ENCODE measurements at places on chromosomes 13 and 19.
A peak's percentile ranks its signal among the peaks of the same experiment; 100 is the strongest.

GRCh38 chr13:73231471-73231870, 172.7 kb downstream of the KLF5 start:
- DNase-seq: no peak

GRCh38 chr13:98783856-98784478, 31.5 kb upstream of the SLC15A1 start:
- no peak for DNase-seq

GRCh38 chr19:50517704-50518075, 4.0 kb upstream of the ASPDH start:
- DNase-seq: no peak

- no peak for DNase-seq
Observed at GRCh38 chr13:24148414-24149235, 11.9 kb upstream of the SPATA13 start.

GRCh38 chr19:6412447-6413091, 12.0 kb downstream of the KHSRP start:
- no peak for DNase-seq

GRCh38 chr13:21047591-21048282, 13.6 kb downstream of the LATS2 start:
- no peak for DNase-seq

GRCh38 chr13:100075700-100076587, 12.9 kb upstream of the PCCA start:
- no peak for DNase-seq

DNA sequence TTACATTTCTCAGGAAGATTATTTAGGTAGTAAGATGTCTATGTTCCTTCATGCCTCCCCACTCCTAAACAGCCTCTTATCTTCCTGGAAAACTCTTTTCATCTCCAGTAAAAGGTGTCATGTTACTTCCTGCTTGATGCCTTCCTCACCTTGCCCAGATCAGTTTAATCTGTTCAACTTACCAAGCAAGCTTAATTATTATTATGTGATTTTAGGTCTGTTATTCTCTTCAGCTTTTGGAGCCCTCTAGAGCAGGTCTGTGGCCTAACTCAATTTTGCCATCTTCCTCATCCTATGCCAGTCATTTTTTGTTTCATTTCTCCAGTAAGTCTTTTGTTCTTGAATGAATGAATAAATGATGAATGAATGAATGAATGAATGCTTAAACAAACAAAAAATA, 528.4 kb downstream of the DCT start:
- no peak for DNase-seq

GRCh38 chr13:50720861-50721671, 122.4 kb downstream of the DLEU7 start:
- DNase-seq: no peak

- peak; percentile 32 for DNase-seq
Observed at GRCh38 chr19:44643605-44644401, at the start of gene PVR. Gene PVR (plus strand): TSS chr19:44643910. CDS start chr19:44644097, 187 bp downstream.

- no peak for DNase-seq
Observed at GRCh38 chr19:10945264-10945663, 15.6 kb upstream of the SMARCA4 start.

GRCh38 chr13:52815330-52815729, 33.1 kb downstream of the PCDH8 start:
- DNase-seq: no peak

- DNase-seq: no peak
Observed at GRCh38 chr19:34243876-34244578, 10.3 kb upstream of the GARRE1 start.

- DNase-seq: no peak
Observed at GRCh38 chr19:45250216-45250831, 747 bp upstream of the MARK4 start.

- DNase-seq: no peak
Observed at GRCh38 chr13:112984954-112985802, 16.2 kb downstream of the MCF2L start.
